ENCODE measurements at places on chromosomes 16 and 17.

DNA sequence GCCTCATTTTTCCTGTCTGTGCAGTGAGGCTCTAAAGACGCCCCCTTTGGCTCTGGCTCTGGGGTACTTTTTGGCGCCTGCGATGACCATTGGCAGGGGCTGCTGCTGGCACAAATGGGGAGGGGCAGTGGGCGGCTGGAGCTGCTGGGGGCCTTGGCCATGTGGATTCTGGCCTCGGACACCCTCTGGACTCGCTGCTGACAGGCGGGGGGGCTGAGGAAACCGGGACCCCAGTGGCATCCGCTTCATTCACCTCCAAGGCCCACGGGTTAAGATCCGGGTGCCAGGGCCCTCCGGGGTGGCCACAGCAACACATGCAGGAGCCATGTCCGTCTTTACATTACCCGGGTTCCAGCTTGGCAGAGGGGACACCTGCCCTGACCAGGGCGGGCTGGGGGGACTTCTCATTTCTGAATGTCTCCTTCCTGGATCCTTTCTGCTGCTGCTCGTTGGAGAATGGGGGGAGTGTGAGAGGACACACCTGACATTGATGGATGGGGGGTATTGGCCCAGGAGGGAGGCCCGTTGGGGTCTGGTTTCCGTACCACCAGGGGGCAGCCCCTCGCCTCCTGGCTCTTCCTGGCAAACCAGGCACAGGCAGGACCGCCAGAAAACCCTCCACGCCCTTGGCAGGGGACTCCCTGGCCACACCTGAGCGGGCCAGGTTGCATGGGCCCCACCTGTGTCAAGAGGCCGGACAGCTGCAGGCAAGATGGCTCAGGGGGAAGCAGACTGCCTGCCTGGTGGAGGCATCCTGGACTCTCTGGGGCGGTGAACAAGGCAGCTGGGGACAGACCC, 21.8 kb downstream of the GSE1 start:
- DNase-seq, result no peak

DNA sequence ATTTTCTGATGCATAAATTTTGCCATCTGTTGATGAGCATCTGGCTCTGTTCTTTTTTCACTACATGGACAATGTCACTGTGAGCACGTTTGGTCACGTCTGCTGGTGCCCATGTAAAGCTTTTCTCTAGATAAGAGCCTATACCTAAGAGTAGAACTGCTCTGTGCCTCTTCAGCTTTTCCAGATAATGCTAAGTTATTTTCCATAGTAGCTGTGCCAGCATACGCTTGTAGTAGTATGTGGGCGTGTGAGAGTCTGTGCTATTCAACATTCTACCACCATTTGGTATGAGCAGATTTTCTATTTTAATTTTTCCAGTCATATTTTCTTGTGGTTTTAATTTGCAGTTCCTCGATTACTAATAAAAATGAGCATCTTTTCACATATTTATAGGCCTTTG, 33.2 kb downstream of the VPS35L start:
- no peak for DNase-seq

DNA sequence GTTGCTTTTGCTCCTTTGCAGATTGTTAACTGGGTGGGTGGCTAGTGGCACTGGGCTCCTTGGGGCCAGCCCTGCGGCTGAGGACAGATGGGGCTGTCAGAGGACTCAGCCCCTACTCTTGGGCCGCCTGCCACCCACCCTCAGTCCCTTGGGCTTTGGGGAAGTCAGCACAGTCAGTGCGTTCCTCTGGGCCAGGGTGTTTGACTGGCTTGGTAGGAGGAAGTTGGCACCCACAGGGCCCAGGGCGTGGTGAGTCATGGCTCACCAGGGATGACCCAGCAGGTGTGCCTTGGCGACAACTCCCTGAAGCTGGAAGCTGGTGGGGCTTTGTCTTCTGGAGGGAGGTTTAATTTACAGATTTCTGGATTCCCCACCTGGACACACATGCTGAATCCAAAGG, 32.4 kb downstream of the HAPSTR1 start:
- DNase-seq, result no peak

DNA sequence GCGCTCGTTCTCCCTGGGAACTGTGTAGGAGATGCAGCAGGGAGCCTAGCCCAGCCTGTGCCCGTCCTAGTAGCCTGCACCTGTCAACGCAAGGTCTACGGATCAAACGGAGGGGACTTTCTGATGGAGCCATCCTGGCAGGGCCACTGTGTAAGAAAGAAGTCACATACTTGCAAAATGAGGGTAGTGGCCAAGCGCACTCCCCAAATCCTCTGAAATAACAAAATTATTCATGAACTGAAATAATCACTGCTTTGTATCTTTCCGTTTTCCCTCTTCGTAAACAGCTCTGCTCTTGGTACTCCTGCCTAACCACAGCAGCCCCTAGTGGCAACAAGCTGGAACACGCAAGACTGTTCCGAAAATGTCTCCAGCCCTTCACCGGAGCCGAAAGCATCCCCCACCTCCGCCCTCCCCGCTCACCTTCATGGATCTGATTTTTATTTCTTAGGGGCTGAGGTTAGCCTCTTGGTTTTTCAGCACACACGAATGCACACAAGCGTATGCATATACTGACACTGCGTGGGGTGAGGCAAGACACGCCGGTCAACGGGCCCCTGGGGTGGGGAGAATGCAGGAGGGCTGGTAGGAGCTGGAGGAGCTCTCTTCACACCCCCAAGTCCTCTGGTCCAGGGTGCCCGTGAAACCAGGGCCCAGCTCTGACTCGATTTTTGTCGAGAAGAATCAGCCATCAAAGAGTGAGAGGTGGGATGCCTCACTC, 100.8 kb downstream of the ABCC12 start:
- DNase-seq, result peak; percentile 35

DNA sequence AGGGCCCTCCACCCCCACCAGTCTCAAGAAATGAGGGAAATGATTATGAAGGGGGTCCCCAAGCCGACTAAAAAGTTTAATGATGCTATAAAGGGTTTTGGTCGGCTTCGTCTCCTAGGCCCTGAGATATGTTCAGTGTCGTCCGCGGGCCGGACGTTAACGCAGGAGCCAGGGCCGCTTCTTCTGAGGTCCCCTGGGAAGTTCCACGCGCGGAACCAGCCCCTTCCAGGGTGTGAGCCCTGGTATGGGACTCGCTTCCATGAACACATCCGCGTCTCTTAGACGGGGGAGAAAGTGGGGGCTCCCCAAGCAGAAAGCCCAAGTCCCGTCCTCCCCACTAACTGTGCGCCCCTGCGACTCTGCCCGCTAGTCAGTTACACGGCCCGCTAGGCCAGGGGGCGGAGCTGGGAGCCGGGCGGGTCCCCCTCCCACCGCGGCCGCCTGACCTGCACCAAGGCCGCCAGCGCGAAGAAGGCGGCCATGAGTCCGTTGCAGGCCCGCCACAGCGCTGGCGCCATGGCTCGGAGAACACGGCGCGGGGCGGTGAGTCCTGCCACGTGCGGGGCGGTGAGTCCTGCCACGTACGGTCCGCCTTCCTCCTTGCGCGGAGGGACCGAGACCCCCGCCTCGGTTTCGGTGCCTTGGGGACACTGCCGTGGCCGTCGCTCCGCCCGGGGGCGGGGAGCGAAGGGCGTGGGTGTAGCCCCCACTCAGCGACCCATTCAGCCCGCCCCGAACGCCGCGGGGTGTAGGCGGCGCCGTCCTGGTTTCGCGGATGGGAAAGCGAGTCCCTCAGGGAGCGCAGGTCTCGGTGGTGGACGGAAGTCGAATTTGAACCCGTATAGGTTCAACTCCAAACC, at the start of gene TMEM220:
TMEM220 (minus strand) TSS at position 690 of the 860 bp plus-strand sequence; CDS start at position 518, 172 bp downstream.
- no peak for DNase-seq

DNA sequence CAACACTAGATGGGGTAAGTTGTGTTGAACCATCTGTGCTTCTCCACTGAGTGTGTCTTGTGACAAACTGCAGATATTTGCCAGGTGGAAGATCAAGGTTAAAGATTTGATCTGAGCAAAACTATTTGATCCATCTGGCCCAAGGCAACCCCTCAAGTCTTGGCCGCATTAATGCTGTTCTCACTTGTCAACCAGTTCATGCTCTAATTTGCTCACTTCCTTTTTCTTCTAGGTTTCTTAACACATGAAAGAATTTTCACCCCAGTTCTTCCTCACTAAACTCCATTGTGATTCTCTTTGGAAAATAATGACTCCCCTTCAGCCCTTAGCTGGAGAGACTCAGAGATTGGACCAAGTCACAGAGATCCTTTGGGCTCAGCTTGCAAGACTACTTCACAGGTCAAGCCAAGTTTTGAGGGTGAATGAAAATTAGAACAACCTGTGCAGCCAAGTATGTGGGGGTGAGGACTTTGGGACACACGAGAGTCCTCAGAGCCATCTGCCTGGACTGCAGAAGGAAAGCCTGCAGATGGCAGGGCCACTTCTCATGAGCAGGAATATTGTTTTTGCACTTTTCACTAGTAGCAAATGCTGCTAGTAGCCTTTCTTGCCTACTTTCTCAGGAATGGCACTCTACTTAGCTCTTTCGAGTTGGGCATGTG, 166.5 kb downstream of the AXIN2 start:
- no peak for DNase-seq

- DNase-seq, result no peak
These were observed 10.7 kb upstream of the STAC2 start for GRCh38 chr17:39236450-39236927.

DNA sequence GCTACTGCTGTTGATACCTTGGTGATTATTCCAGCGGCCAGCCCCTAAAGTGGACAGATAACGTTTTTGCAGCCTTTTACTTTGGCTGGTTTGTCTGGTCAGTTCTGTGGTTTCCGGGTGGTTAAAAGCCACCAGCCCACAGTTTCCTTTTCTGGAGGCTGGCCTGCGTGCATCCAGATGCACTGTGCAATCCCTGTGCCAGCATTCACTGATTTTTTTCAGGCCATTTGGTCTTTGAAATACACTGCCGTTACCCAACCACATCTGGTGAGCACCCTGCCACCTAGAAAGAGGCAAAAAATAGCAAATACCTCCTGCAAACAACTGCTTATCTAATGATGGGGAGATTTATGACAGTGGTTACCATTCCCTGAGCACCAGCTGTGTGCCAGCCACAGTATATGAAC, 797 bp downstream of the NUDT7 start:
- no peak for DNase-seq

DNA sequence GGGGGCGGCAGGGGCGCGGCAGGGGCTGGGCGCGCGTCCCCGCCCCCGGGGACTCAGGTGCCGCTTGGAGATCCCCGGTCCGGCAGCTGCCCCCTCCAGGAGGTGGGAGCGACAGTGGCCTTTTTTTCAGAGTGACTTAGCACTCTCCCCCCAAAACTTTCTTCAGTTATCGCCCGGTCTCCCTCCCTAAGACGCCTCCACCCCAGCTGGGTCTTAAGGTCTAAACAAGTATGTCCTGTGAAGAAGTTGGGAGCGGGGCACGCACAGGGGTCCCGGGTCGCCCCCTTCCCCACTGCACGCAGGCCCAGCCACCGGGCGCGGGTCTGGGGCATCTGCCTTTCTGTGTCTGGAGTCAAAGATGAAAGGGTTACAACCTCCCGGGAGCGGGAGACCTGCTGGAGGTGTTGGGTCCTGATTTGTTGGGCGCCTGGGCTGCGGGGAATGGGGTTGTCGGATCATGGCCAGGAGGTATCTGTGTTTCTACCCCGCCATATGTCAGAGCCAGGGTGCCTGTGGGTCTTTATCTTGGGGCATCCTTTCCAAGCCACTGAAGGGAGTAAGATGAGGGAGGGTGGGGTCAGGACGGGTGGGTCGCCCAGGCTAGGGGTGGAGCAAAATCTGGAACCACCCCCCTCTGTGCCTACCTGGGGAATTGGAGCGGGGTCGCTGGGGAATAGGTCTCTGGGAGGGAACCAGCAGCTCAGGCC, 757 bp downstream of the FMNL1 start:
- DNase-seq, result no peak

DNA sequence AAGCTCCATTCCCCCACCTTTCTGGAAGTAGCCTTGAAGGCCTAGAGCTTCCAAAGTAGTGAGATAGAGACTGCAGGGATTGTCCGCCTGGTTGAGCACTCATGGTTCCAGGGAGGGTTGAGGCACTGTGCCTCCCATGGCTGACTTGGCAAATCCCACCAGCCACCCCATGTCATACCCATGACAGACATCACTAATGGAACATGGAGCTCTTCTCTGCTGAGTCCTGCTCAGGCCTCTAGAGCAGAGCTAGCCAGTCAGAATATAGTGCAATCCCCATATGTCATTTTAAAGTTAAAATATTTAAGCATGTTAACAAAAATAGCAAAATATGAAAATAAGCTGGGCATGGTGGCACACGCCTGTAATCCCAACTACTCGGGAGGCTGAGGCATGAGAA, 28.8 kb downstream of the UNC13D start:
- DNase-seq, result no peak

DNA sequence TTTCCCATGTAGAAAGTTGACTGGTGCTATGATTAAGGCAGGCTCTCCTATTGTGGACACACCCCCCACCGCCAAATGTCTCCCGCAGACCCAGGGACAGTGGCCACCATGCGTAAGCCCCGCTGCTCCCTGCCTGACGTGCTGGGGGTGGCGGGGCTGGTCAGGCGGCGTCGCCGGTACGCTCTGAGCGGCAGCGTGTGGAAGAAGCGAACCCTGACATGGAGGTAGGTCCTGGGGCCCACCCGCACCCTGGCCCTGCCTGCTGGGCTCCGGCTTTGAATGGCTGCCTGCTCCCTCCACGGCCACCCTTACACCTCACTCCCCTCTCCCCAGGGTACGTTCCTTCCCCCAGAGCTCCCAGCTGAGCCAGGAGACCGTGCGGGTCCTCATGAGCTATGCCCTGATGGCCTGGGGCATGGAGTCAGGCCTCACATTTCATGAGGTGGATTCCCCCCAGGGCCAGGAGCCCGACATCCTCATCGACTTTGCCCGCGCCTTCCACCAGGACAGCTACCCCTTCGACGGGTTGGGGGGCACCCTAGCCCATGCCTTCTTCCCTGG, 3.6 kb downstream of the MMP25 start:
- no peak for DNase-seq

- DNase-seq, result no peak
These were observed 81.5 kb downstream of the CA4 start for GRCh38 chr17:60231234-60231633.

DNA sequence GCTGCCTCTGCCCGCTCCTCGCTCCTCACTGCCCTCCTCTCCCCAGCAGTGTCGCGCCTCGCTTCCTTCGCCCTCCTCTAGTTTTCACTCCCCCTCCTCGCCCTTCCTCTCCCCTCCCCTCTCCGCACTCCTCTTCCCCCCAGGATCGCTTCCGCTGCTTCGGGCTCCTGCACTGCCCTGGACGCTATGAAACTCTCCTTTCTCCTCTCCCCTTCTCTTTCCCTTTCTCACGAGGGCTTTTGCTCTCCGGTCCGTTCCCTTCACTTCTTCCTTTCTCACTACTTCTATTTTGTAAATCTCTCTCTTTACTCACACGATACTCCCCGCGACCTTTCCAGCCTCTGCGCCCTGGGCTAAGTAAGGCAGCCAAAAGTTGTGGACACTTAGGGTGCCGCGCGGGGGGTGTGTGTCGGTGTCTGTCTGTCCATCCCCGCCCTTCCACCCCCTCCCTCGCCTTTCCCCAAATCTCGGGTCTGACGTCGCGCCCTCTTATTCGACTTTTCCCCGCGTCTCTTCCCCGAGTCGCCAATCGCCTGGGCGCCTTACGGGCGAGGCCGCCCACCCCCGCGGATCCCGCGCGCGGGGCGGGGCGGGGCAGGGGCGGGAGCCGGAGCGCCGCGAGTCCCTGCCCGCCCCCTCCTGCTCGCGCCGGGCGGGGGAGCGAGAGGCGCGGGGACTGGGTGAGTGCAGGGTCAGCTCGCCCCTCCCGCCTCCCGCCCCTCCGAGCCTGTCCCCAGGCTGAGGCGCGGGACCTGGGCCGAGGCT, at the start of gene IRX3:
IRX3 (minus strand) TSS at position 422 of the 765 bp plus-strand sequence. CDS start 737 bp downstream, outside the sequence.
- DNase-seq, result no peak

- DNase-seq, result no peak
These were observed 10.7 kb downstream of the UTP4 start for GRCh38 chr16:69143116-69143515.
